ENCODE measurements at places on chromosomes 4 and X.

GRCh38 chrX:65516756-65517155 lies 17.8 kb downstream of the LAS1L start:
- DNase-seq: no peak

- DNase-seq: no peak
Measured at GRCh38 chr4:673349-674091, 556 bp downstream of the ATP5ME start.

GRCh38 chr4:110669663-110670062 lies 46.8 kb upstream of the PITX2 start:
- DNase-seq: no peak

GRCh38 chr4:185110375-185110823 lies 32.7 kb upstream of the SLC25A4 start:
- no peak for DNase-seq

GRCh38 chr4:41069838-41070237 lies 144.5 kb downstream of the APBB2 start:
- DNase-seq: no peak

DNA sequence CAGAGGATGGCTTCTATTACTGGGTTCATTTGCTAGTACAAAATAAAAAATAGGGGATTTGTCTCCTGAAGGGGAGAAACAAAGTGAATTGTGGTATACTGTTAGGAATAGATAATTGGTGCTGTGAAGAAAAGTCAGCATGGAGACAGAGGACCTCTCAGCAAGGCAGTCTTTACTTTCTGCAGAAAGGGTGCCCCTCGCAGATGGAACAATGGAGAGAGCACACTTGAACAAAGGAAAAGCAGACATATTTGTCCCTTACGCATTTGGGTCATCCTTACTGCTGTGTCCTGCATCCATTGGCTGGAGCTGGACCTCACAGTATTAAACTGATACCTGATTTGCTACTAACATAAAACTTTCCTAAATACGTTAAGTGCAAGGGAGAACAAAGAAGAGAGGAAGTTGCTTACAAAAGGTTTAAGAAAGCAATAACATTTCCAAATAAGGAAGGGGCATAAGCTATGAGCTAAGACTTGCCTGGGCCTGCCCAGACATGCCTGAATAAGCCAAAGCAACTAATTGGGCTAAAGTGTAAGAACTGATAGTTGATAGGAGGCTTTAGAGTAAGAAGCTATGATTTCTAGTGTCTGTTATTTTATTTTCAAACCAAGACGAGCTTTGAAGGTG lies 83.8 kb downstream of the CCKAR start:
- no peak for DNase-seq

GRCh38 chr4:60359746-60360367 lies 840.3 kb upstream of the ADGRL3 start:
- no peak for DNase-seq
